ENCODE measurements at places on chromosomes 11 and 22.

DNA sequence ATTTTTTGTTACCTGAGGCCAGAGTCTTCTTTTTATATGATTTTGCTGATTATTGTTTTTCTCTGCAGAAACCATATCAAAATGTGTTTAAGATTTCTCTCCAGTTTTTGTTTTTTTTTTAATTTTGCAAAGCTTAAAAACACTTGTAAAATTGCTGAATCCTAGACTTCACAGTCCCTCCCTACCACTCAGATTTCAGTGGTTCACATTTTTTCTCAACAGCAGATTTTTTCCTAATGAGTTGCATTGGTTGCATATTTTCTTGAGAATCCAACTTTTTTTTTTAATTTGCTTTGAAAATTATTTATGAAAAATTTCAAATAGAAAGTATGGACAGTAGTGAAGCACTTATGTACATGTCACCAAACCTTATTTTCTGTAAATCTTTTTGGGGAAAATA is 5.8 kb downstream of the ARL14EP start:
- DNase-seq: no peak

DNA sequence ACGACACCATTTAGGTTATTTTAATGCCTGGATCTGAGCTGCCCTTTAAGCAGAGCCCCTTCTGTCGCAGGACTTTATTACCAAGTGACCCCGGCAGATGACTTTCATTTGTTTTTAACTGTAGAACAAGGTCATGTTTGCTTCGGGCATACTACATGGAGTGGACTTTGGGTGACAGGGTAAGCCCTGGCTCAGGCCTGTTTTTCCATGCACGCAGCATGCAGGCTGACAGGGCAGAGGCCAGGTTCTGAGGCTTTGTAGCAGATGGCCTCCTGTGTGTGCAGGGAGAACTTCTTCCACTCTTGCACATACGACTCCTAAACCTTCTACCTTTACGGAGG is 50.5 kb downstream of the SNX19 start:
- DNase-seq: no peak

DNA sequence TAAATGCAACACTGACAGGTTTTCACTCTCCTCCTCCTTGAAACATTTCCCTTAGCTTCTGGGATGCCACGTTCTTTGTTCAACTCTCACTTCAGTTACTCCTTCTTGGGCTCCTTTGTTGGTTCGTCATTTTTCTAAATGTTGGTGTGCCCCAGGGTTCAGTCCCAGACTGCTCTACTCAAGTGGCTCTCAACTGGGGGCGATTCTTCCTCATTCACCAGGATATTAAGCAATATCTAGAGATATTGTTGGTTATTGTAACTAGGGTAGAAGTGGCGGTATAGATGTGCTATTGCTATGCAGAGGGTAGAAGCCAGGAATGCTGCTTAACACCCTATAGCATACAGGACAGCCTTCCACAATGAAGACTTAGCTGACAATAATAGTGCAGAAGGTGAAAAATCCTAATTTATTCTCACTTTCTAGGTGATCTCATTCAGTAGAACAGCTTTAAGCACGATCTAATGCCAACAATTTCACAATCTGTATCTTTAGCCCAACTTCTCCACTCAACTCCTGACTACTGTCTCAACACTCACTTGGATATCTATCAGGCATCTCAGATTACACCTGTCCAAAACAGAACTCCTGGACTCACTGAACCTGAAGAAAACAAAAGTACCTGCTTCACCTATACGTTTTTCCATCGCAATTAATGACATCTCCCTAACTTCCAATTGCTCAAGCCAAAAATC is 4.6 kb downstream of the NUP160 start:
- DNase-seq: no peak

DNA sequence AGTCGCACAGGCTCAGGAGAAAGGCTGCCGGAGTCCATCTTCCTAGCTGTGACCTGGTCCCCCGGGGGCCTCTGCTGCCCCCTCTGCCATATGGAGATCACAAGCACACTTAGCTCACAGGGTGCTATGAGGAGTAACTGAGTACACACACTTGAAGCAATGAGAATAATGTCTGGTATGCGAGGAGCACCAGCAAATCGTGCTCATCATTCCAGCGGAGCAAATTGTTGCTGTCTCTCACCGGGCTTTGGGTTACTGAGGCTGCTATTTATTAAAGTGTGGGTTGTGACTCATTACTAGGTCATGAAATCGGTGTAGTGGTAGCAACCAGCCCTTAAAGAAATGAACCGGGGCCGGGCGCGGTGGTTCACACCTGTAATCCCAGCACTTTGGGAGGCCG is 48.1 kb upstream of the EIF3D start:
- DNase-seq: peak; percentile 79

DNA sequence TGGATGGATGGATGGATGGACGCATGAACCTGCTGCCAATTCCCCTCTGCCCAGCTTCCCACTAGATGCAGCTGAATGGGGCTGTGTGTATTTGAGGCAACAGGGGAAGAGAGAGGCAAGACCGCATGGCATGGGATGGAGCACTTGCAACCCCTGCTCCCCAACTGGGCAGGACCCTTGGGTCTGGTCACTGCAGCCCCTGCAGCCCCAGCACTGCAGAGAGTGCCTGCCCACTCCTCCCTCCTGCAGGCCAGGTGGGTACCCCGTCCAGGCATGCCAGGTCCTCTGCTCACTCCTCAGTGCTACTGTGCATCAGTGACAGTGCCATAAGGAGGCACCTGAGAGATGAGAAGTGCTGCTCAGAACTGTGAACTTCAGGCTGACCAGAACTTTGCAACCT is 40.3 kb downstream of the OSBPL5 start:
- no peak for DNase-seq

DNA sequence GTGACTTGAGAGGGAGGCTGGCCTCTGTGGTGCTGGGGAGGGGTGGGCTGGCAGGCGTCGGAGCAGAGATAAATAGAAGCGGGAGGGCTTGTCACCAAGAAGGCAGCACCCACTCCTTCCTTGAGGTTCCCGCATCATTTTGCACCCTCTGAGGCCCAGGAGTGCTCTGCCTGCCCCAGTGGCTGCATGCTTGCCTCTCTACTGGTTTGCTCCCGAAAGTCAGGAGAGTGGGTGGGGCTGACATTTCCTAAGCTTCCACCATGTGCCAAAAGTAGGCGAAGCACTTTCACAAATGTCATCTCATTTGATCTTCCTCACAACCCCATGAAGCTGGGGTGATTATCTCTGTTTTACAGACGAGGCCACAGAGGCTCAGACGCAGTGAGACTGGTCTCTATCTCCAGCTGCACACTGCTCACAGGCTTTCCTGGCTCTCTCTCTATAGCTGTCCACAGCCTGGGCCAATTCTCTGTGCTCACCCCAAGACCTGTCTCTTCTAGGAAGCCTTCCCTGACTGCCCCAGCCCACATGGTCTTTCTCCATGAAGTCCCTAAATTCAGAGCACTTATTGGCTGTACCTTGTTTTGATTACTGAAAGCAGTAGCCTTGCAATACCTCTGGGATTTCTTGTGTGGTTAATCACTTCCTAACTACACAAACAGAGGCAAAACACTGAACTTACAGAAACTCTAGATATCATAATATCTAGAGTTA is 2.6 kb upstream of the UCP3 start:
- DNase-seq: no peak

- no peak for DNase-seq
These were observed 103.2 kb upstream of the ANO3 start for GRCh38 chr11:26228778-26229177.

GRCh38 chr11:77724636-77725035 is 87.0 kb upstream of the CLNS1A start:
- DNase-seq: no peak

GRCh38 chr11:106159836-106160235 is 82.4 kb downstream of the AASDHPPT start:
- DNase-seq: no peak

DNA sequence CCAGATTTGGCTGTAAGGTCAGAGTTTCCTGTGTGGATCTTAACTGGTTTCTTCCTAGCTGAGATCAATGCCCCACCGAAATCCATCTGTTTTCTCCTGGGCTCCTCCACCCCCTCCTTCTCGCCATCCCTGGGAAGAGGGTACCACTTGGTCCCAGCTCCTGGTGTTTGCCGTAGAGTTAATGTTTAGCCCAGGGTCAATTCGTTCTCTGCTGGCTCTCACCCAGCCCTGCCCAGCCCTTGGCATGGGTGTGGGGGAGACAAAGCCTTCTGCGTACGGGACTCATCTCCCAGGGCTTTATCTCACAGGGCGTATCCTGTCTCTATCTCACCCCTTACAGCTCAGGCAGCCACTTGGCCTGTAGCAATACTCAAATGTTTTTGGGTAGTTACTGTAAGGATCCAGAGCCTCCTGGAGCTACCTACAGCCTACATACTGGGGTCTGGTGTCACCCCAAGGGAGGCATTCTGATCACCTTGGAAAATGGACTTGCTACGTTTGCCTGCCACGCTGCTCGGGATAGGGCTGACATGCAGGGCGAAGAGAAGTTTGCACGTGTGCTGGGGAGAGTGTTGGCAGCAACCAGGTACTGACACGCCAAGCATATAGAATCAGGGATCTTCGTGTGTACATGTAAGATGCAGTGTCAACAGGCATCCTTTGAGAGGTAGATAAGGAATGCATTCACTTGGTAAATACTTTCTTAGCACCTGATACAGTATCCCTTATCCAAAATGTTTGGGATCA is 66.1 kb downstream of the SCN3B start:
- no peak for DNase-seq

- no peak for DNase-seq
These were observed 1497.7 kb downstream of the TBC1D22A start for GRCh38 chr22:48259991-48260670.

GRCh38 chr11:45872651-45873356 is 12.6 kb upstream of the MAPK8IP1 start:
- peak; percentile 61 for DNase-seq

GRCh38 chr22:20814221-20814808 is 40.4 kb downstream of the SERPIND1 start:
- no peak for DNase-seq

DNA sequence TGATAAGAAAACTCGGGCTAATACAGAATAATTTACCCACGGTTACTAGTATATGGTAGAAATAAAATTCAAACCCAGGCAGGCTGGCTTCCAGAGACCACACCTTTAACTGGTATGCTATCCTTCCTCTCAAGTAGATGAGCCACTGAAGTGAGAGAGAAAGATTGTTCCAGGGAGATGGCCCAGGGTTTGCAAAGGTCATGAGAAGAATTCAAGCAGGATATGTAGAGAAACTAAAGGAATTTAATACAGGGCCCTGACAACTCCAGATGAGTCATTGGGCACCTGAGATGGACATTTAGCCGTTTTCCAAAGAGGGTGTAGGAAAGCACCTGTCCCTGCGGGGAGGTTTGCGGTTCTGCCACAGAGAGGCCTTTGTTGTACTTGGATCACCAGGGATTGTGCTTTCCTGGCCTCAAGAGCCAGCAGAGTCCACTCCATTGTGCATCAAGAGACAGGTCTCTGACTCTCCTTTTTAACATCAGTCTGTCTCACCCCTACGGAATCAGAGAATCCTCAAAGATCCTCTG is 152.7 kb upstream of the BLID start:
- no peak for DNase-seq

DNA sequence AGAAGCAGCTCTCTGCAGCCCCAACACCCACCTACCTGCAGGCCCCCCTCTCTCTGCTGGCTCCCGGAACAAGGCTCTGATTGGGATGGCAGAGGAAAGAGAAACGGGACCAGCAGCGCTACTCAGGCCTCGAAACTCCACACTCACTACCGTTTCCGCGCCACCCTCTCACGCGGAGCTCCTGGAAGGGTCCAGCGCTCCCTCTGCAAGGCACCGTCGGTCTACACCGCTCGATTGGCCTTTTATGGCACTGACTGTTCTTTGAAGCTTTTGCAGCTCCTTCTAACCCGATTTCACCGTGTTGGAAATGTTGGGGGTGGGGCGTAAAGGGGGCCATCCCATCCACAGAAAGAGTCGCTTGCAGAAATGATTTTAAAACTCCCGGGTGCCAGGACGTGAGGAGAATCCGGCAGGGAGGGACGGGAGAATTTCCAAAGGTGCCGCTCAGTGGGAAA is 323 bp upstream of the PANX1 start:
- no peak for DNase-seq

DNA sequence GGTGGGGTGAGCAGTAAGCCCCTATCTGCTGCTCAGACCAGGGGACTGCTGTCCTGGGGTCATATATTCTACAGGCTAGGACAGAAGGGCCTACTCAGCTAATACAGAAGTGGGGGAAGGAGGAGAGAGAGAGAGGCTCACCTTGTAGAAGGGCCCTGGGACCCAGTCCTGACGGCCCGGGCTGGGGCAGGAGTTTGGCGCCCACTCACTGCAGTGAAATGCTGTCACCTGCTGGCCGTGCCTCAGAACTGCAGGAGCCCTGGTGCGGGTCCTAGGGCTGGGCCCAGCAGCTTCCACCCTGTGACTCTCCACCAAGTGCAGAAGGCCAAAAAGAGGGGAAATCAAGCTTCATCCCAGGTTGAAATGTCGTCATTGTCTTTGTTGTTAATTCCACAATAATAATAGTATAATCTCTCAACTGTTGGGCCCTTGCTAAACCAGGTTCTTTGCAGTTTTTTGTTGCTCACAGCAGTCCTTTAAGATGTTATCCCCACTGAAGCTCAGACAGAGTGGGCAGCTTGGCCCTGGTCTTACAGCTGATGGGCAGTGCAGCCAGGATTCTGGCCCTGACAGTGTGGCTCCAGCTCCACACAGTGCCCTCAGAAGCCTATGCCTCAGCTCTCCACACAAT is 29.6 kb downstream of the TRIM29 start:
- DNase-seq: peak; percentile 8

DNA sequence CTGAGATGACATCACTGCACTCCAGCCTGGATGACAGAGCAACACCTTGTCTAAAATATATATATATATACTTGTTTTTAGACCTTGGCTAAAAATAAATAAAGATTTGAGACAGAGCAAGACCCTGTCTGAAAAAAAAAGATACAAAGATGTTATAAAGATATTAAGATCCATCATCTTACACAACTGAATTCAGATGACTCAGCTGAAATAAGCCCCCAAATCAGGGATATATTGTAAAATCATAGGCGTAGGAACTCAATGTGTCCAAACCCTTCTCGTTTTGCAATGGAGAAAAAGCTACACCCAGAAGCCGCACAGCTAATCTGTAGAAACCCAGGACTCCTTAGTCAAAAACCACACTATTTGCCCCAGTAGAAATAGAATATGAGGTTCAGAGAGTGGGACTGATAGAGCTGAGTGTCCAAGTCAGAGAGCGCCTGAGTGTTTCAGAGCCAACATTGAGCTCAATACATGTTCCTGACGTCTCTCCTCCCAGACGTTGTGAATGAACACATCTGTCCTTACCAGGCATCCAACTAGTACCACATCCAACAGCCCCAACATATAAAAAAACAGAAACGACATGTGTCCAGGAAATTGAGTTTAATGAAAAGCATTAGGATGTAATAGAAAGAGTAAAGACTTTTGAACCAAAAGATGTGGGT is 207.9 kb upstream of the BLID start:
- DNase-seq: no peak

DNA sequence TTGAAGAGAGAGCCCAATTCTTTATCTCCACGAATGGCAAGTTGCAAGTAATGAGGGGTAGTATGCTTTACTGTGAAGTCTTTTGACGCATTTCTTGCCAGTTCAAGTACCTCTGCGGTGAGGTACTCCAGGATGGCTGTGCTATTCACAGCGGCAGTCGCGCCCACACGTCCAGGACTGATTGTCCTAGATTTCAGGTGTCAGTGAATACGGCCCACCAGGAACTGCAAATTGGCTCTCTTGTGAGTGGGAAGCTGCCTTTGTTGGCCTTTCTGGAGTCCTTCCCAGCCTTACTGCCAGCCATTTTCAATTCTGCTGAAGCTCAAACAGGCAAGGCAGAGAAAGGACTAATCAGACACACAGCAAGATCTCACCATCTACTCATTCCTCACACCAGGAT is 8.5 kb downstream of the PPFIA1 start:
- no peak for DNase-seq

- peak; percentile 26 for DNase-seq
These were observed 24.0 kb downstream of the MIAT start for GRCh38 chr22:26681395-26681821.

- no peak for DNase-seq
These were observed 2.8 kb upstream of the UPK2 start for GRCh38 chr11:118953265-118953664.
